ENCODE measurements at places on chromosomes 7 and 10. TPM values are rescaled to one million over a fixed set of nuclear protein-coding genes. Genes with fewer than 3 reads are reported as not detected.

The TACC2 gene
- total RNA-seq, result 43.3 TPM

The MKX gene
- 2.0 TPM for total RNA-seq

DNA sequence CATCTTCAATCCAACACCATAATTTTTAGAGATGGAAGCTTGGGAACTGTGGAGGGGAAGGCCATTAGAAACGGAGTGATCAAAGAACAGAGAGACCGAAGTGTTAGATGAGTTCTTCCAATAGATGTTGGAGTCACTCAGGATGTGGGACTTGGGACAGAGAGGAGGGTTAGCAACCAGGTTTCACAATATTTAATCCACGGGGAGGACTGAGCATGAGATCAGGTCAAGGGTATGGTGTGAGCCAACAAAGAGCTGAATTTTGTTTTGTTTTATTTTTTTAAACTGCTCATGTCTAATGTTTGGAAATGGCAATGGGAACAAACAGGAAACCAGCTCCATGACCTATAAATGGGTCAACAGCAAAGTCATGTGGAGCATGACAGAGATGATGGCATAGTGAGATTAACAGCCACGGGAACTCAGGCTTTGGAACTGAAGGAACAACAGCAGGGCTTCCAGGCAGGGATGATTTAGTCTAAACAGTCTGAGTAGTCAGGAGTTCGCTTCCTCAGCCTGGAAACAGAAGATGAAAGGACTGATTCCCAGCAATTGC lies 38.9 kb upstream of the AMPH start:
- DNase-seq, result no peak
- H3K4me1 ChIP-seq, result no peaks in the 10 kb centered on the region
- H3K36me3 ChIP-seq, result no peaks in the 10 kb centered on the region
- no peak overlapping the region for H3K27ac ChIP-seq
- no peaks in the 10 kb centered on the region for H3K27me3 ChIP-seq

GRCh38 chr7:5549096-5549763 lies 125.6 kb upstream of the TNRC18 start:
- no peaks in the 10 kb centered on the region for H3K27me3 ChIP-seq
- no peak for DNase-seq
- H3K36me3 ChIP-seq, result no peaks in the 10 kb centered on the region
- H3K4me3 ChIP-seq, result no peak overlapping the region
- H3K27ac ChIP-seq, result peak overlapping the region; percentile 26
- H3K4me1 ChIP-seq, result no peaks in the 10 kb centered on the region

- no peak for DNase-seq
- H3K4me3 ChIP-seq, result no peak overlapping the region
- H3K36me3 ChIP-seq, result peaks cover under 1% of the 10 kb centered on the region
- no peak overlapping the region for H3K27ac ChIP-seq
- H3K4me1 ChIP-seq, result no peaks in the 10 kb centered on the region
These were observed 101.4 kb downstream of the PODXL start for GRCh38 chr7:131455001-131455400.

GRCh38 chr10:124989526-124989925 lies 47.6 kb downstream of the ZRANB1 start:
- no peak overlapping the region for H3K4me3 ChIP-seq
- DNase-seq, result no peak
- H3K27ac ChIP-seq, result no peak overlapping the region

- H3K4me3 ChIP-seq, result no peak overlapping the region
- H3K4me1 ChIP-seq, result peaks cover 12% of the 10 kb centered on the region
- no peak overlapping the region for H3K27ac ChIP-seq
- no peaks in the 10 kb centered on the region for H3K36me3 ChIP-seq
- H3K27me3 ChIP-seq, result no peaks in the 10 kb centered on the region
- DNase-seq, result no peak
These were observed 34.9 kb downstream of the FAM171A1 start for GRCh38 chr10:15336211-15336610.

DNA sequence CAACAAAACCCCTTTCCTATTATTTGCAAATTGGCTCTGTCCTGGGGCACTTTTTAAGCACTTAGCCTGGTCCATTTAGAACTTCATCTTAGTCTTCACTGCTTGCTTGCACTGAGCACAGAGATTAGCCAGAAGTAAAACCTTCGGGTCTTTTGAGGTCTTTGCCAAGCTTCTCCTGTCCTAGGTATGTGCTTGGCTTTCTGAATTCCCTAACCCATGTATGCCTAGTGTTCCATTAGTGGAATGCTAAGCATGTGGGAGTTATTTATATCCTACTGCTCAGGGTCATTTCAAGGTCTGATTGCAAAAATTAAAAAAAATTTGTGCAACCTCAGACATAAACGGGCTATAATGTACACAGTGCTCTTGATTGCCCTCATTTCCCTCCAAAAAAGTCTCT lies 18.0 kb downstream of the ZNF37A start:
- peaks cover 30% of the 10 kb centered on the region for H3K36me3 ChIP-seq
- no peaks in the 10 kb centered on the region for H3K27me3 ChIP-seq
- H3K27ac ChIP-seq, result no peak overlapping the region
- no peak for DNase-seq
- no peak overlapping the region for H3K4me3 ChIP-seq

- peak overlapping the region; percentile 30 for H3K27ac ChIP-seq
- peak; percentile 35 for DNase-seq
- H3K27me3 ChIP-seq, result no peaks in the 10 kb centered on the region
- no peaks in the 10 kb centered on the region for H3K36me3 ChIP-seq
- H3K4me1 ChIP-seq, result peaks cover 22% of the 10 kb centered on the region
These were observed 98.6 kb downstream of the GRK5 start for GRCh38 chr10:119305860-119306513.

- H3K27ac ChIP-seq, result no peak overlapping the region
- H3K4me3 ChIP-seq, result no peak overlapping the region
- peaks cover 3% of the 10 kb centered on the region for H3K27me3 ChIP-seq
- H3K4me1 ChIP-seq, result peaks cover 7% of the 10 kb centered on the region
- no peak for DNase-seq
- H3K36me3 ChIP-seq, result no peaks in the 10 kb centered on the region
These were observed 72.0 kb downstream of the C10orf143 start for GRCh38 chr10:130038611-130039109.

Measured in lung (tissue), 17 donors.